GM03348 (cell line): ENCODE measurements at places on chromosomes 6 and 20.

DNA sequence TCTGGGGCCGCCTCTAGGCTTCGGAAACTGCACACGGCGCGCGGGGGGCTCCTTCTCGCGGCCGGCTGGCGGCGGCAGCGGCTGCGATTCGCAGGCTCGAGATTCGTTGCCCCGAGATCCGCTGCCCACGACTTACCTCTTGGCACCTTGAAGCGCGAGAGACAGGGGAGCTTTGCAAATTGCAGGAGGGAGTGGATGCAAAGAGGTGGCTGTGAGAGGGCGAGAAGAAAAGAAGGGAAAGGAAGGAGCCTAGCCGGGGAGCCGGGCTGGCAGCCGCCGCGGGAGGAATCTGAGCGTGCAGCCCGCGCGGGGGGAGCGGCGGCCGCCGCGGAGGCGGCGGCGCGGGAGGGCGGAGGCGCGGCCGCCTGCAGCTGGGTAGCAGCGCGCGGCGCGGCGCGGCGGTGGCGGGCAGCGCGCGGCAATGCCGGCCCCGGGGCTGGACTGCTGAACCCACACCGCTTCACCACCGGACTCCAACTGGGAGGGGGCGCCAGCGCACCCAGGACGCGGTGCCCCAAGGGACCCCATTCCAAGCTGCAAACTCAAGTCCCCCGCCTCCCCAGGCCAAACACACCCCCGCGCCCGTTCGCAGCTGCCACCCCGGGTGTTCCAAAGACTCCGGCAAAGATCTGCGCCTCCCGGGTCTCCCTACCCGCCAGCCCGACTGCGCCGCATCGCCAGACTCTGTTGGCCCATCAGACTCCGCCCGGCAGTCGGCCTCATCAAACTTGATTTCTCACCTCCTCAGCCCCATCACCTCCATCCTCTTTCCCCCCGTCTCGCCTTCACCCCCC lies 44.2 kb upstream of the SUPT3H start:
- DNase-seq = peak; percentile 88

DNA sequence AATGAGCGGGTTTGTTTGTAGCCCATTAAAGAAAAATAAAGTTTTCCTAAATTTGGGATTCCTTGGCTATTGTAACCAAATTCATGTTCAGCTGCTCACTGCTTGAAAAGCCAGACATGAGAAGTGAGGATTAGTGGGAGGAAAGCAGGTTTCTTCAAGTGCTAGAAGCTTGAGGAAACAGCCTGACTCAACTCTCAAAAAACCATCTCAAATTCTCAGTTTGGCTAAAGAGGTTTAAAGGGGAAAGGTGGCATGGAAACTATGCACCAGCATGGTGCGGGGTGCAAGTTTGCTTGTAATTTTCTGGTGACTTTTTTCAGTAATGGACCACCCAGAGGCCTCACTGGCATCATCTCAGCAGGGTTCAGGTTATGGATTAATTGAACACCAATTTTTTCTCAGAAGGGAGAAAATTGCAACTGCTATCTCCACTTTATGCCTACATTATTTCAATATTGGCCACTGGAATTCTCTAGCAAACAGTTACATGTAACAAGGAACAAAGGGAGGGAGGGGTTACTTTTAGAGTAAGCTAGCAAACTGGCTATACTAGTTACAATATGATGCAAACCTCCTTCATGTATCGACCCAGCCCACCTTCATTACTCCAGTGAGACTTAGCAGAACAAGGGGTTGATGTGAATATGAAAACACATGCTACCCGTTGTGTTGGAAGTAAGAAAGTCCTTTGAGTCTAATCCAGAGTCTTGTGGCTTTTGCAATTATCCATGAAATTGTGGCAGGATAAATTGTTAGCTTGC lies 85.0 kb upstream of the IFNGR1 start:
- no peak for DNase-seq

DNA sequence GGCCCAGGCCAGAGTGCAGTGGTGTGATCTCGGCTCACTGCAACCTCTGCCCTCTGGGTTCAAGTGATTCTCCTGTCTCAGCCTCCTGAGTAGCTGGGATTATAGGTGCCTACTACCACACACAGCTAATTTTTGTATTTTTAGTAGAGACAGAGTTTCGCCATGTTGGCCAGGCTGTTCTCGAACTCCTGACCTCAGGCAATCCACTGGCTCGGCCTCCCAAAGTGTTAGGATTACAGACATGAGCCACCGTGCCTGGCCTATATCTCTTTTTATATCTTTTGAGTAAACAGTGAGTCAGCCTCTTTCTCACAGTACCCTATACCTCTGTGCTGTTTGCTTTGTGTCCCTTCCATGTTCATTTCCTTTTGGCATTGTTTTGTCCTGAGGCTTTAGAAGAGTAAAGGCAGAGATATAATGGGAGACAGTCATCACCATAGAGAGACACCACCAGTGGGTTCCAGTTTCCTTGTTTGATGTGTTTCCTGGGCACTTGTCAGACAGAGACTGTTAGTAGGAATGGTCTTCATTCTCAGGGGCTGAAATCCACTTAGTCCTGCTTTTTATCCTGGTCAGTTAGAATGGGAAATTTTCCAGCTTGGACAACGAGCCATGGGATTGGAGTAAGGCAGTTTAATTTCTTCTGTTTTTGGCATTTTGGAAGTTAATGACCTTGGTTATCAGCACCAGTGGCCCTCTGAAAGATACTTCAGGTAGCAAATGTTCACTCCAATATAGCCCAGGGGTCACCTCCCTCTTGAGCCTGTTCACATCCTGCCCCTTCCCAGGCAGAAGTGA lies 32.2 kb upstream of the ASXL1 start:
- DNase-seq = no peak

DNA sequence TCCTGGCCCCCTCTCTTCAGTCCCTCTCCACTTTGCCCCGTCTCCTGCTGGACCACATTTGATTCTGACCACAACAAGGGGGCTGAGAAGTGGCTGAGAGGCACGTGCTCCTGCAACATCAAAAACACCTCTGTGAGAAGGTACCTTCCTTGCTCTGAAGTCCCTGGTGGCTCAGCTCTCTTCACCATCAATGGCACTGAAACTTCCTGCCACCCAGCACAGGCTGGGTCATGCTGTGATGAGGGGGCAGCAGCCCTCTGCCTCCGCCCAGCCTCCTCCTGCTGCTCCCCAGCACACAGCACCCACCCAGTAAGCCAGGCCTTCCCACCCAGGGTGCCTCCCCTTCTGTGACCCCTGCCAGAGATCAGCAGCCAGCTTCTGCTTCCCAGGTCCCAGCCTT lies 10.3 kb downstream of the ZMYND8 start:
- DNase-seq = no peak

DNA sequence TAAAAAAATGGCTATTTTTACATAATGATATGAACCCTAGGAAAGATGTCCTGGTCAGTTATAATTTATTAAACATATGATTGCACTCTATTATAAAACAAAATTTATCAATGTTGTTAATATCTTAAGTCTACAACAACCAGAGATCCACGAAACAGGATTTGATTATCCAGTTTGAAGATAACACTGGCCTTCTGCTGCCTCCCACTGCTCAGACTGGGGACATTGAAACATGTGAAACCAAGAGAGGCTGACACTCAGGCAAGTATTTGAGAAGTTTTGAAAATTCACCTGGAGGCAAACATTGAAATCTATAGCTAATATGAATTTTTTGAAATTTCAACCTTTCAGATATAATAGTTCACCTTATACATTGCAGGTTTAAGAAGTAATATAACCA lies 219.3 kb upstream of the HSF2 start:
- DNase-seq = peak; percentile 15

- peak; percentile 52 for DNase-seq
Measured at GRCh38 chr6:18507561-18507960, 120.4 kb downstream of the RNF144B start.

- no peak for DNase-seq
Measured at GRCh38 chr6:106197441-106197840, 111.3 kb downstream of the PRDM1 start.

- no peak for DNase-seq
Measured at GRCh38 chr6:37492991-37493660, 6.6 kb downstream of the CCDC167 start.

DNA sequence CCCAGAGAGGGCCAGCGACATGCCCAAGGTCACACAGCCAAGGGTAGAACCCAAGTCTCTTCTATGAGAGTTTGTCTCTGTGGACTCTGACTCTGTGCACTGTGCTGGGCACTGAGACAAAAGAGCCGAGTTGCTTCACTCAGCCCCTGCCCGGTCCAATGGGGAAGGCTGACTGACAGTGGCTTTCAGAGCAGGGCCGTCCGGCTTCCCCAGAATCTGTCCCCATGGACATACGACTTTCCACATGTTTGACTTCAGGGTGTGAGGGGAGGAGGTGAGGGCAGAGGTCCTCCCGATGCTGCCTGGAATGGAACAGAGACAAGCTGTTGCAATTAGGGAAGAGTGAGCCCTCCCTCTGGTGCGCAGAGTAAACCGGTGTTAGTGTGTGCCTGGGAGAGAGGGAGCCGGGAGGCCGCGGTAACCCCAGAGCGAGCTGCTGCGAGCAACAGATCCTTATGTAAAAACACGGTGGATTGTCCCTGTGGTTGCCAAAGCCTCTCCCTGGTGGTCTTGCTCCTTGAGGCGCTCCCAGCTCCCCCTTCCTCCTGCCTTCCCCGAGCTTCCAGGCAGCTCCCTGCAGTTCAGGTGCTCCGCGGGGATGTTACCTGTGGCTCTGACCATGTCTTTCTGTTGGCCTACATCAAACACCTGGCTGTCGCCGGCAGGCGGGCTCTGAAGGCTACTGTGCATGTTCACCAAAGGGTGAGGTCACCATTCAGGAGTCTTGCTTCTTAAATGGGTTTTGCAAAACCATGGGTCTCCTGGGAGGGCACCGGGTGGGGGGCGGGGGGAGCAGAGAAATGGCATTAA lies 672 bp downstream of the SIRPA start:
- DNase-seq = peak; percentile 59

GRCh38 chr20:59221707-59222252 lies 58.2 kb downstream of the ZNF831 start:
- DNase-seq = no peak

DNA sequence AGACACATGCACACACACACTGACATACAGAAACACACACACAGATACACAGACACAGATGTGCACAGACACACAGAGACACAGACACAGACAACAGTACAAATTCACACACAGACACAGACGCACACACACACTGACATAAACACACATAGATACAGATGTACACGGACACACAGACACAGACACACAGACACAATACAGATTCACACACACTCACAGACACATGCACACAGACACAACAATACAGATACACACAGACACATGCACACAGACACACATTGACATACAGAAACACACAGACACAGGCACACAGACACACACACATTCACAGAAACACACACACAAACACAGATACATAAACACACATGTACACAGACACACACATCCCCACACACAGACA lies 183.6 kb downstream of the SMOC2 start:
- no peak for DNase-seq

DNA sequence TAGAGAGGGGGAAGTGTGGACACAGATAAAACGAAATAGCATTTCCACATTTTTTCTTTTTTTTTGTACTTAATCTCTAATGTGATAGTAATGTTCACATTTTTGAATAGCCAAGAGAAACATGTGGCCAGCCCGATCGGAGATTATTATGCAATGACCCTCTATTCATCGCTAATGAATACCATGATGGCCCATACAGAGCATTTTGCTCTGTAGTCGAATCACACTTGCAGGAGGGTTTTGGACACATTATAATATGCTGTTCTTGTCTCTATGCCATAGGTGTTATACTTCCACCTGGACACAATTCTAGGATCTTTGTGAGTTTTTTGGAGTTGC lies 60.1 kb downstream of the MTHFD1L start:
- peak; percentile 64 for DNase-seq

DNA sequence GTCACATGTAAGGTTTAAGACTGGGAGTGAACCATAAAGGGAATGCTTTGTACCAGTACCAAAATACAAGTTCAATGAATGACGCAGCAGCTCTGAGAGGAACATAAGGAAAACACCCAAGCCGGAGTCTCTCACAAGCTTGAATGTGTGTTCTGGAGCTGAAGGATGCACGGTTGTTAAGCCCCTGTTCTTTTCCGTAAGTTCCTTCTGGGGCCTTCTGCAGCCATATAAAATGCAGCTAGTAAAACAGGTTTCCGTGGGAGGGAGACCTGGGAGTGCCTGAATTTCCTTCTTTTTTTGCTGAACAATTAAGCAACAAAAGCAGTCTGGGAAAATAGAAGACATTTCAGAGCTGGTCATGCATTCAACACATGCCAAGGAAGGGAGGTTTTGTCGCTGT lies 73.2 kb upstream of the JAG1 start:
- DNase-seq = no peak

DNA sequence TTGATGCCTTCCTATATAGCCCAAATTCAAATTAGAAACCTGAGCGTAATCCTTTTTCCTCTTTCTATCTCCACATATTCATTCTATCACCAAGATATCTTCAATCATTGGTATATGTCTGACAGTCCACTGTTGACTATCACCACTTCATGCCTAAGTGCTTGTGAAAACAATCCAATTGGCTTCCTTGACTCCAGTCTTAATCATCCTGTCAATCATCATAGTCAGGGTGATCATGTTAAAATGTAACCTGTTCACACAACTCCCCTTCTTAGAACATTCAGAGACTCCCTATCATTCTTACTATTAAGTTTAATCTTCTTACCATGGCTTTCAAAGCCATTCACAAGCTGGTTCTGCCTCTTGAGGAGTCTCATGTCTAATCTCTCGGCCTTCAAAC lies 616.7 kb downstream of the PHF3 start:
- DNase-seq = no peak

DNA sequence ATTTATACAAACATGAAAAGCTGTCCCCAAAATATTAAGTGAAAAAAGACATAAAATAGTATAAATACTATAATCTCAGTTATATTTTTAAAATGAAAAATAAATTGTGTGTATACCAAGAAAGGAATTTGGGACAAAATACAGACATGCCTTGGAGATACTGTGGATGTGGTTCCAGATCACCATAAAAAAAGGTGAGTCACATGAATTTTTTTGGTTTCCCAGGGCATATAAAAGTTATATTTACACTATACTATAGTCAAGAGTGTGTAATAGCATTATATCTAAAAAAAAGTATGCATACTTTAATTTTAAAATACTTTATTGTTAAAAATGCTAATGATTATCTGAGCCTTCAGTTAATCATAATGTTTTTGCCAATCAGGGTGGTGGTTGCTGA lies 17.4 kb upstream of the SDHAF4 start:
- DNase-seq = no peak

- DNase-seq = peak; percentile 86
Measured at GRCh38 chr6:162099685-162100084, 627.9 kb downstream of the PRKN start.

DNA sequence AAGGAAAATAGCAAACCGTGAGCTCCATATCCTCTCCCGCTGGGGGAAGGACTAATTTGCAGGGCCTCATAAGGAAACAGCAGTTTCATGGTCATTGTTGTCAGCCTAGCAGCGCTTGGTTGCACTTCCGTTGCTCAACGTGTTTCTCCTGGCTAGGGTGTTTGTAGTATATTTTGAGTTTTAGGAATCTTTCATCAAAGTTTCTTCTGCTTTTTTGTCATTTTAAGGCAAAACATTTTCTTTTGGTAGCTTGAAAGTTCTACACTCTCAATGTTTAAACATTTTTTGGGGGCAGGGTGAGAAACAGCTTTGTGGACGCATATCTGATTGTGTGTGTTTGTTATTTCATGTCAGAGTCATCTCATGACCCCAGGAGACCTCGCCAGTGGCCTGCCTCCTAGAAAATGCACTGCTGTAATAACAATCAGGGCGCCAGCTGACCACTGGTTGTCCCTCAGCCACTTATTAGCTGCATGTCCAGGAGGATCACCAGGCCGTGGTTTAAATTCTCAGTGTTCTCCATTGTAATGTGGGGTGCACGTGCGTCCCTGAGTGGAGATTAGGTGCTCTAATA lies 20.6 kb downstream of the JARID2 start:
- no peak for DNase-seq

GRCh38 chr6:154596701-154597100 lies 86.2 kb upstream of the CNKSR3 start:
- no peak for DNase-seq
